Inflammatory macrophage (primary cell): ENCODE measurements at places on chromosomes 11 and 22.
A peak's percentile ranks its signal among the peaks of the same experiment; 100 is the strongest.

DNA sequence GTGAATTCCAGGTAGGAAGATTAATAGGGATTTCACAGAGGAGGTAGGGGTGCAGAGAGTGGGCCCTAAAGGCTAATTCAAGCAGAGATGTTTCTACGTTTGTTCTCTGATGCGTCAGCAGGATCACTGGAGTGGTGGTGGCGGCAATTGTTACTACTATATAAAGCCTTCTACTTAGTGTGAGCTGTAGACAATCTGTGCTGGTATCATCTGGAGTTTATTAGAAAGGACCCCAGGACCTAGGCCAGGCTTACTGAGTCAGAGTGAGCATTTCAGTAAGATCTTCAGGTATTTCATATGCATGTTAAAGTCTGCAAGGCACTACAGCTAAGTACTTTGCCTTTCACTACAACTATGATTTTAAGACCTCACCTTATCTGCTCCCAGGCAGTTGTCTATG lies 59.5 kb downstream of the USP35 start:
- no peak for DNase-seq

DNA sequence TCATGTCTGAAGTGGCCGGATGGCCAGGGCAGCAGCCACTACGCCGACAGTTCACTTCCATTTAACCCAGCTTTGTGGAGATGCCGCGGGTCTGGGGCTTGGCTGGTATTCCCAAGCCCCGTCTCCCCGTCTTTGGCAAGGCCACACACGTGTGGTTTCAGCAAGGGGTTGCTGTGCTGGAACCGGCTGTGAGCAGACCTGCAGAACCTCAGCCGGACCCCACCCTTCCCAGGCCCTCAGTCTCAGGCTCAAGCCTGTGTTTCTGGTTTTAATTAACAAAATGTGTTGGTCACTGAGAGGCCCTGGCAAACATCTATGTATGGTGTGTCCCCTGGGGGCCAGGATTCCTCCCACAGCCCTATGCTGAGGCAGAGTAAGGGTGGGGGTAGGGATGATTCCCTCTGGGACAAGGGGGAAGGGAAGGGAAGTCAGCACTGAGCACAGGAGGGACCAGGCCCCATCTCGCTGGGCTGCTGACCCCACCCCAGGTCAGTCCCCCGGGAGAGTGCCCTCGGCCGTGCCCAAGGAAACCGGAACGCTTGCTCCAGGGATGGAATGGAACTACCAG lies 9.3 kb downstream of the OSBPL5 start:
- no peak for DNase-seq

GRCh38 chr11:131402040-131402439 lies 31.6 kb downstream of the NTM start:
- DNase-seq: peak; percentile 48

DNA sequence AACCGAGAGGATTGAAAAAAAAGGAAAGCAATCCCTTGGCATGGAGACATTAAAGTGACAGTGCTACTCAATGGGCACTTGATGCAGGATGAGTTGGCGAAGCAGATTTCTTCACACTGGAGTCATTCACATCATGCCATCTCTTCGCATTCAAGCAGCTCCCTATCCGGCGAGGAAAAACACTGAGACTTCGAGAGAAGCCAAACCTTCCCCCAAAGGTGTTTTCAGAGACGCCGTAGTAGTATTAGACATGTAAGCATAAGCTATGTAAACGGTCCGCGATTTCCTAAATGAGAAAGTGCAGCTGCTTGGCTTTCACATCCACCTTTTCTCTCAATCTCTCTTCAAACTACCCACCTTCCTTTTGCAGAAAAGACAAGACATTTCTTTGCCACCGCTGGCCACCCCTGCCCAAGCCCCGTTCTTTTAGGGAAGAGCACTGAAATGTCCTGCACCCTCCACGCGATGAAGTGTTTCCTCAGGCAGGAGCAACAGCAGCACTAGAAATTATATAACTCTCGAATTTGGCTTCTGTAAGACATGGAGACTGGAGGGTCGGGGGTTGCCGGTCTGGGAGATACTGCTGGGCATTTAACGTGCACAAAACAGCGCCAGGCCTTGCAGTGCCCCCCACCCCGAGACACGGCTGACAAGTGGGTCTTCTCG lies at the start of gene DLG2:
DLG2 (minus strand) TSS at position 13 of the 666 bp plus-strand sequence.
- DNase-seq: no peak

GRCh38 chr11:88475991-88476418 lies 138.5 kb upstream of the CTSC start:
- DNase-seq: no peak

GRCh38 chr11:44601471-44602370 lies 36.3 kb downstream of the CD82 start:
- no peak for DNase-seq

DNA sequence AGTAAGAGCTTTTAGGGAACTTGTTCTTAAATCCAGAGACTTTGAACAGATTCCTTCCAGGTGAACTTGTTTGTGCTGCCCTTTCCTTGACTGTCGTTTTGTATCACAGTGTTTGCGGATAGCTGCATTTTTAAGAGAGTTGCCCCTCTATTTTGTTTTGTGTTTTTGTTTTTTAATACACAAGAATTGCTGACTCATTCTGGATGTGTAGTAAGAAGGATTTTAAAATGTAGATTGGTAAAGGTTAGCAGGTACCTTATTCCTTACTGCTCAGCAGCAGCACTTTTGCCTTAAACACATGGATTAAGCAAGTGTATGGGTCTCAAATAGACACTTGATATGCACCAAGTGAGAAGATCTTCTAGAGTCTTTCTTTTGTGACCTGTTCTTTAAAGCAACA lies 8.9 kb upstream of the APOA5 start:
- DNase-seq: no peak

- no peak for DNase-seq
Observed at GRCh38 chr11:60594998-60595642, 79.9 kb downstream of the MS4A13 start.

- DNase-seq: no peak
Observed at GRCh38 chr22:47083379-47083986, 321.0 kb downstream of the TBC1D22A start.

- no peak for DNase-seq
Observed at GRCh38 chr11:68373815-68374501, 61.6 kb downstream of the LRP5 start.

DNA sequence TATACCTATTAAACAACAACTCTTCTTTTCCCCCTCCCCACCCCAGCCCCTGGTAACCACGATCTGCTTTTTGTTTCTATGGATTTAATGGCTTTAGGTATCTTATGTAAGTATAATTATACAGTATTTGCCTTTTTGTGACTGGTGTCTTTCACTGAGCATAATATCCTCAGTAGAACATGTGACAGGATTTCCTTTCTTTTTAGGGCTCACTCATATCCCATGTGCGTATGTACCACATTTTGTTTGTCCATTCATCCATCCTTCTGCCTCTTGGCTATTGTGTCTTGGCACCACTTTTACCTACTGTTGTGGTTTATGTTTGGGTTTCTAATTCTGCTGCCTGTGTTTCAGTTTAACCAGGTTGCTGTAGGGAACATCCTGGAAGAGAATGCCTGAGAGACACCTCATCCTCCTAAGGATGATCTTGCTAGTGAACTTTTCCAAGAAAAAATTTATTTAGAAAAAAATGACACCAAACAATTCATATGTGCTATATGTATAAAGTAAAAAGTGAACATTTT lies 77.6 kb upstream of the SESN3 start:
- no peak for DNase-seq

DNA sequence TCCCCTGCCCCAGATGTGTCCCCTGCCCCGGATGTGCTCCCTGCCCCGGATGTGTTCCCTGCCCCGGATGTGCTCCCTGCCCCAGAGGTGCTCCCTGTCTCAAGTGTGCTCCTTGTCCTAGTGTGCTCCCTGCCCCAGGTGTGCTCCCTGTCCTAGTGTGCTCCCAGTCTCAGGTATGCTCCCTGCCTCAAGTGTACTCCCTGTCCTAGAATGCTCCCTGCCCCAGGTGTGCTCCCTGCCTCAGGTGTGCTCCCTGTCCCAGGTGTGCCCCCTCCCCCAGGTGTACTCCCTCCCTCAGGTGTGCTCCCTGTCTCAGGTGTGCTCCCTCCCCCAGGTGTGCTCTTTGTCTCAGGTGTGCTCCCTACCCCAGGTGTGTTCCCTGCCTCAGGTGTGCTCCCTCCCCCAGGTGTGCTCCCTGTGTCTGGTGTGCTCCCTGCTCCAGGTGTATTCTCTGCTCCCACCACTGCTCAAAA lies 48.7 kb upstream of the RASD2 start:
- DNase-seq: no peak

- no peak for DNase-seq
Observed at GRCh38 chr11:120807414-120808150, 216.3 kb upstream of the TBCEL start.

GRCh38 chr11:77668760-77669159 lies 31.2 kb upstream of the CLNS1A start:
- no peak for DNase-seq

DNA sequence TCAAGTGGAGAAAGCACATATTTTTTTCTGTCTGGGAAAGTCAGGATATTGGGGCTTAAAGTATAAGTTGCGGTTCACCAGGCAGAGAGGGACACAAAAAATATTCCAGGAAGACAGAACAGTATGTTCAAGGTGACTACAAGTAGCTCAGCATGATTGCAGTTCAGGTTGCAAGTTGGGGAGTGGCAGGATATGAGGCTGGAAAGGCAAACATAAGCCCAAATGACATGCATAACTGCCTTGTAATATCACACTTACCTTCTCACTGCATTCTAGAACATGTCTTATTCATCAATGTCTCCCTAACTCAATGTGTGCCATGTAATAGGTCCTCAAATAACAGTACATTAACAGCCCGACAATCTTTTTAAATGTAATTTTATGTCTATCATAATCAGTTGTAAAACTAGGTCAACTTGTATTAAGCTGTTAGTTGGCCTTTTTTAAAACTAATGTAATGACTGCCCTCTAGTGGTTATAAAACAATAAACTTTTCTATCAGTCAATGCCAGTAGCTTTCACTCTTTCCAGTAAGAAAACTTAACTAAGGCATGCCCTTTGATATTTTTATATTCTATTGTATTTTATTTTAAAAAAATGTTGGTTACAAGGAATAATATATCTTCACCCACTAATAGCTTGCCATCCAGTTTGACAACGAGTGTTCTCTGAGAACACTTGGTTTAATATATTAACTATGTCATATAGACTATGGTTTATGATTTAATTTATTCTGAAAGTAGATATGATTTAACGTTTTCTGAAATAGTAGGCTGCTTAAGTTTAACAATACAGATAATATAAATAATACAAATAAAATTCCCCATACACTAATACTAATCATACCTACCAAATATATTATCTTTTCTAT lies 39.4 kb upstream of the CFAP300 start:
- peak; percentile 49 for DNase-seq

DNA sequence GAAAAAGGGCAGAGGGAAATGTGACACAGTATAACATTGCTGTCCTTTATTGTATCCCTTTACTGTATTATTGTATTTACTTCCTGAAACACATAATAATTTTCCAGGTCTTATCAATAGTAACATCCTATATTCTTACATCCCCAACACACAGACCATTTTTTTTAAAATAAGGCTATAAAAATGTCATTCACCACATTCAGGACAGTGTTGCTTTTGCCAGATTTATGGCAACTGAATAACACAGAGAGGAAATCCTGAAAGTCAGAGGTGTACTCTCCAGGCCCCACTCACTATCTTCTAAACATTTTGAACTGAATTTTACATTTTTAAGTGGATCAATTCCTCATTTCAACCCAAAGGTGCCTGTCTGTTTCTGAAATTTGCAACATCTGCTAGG lies 104.8 kb upstream of the MTMR2 start:
- DNase-seq: no peak

DNA sequence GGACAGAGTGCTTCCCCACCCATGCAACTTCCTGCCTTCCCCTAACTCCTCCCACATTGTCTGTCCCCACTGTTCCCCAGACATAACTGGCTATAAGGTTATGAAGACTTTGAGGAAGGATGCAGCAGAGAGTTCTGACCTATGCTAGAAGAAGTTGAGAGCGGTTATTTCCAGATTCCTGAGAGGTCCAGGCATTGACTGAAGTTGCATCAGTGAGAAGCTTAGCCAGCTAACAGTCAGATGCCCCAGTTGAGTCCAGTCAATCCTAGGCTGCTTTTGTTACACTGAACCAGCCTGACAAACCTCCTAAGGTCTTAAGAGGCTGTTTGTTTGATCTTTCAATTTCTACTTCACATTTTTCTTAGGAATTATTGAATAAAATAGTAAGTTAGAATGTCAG lies 937.9 kb upstream of the CCDC90B start:
- no peak for DNase-seq

GRCh38 chr22:40791241-40791640 lies 27.9 kb downstream of the SLC25A17 start:
- DNase-seq: no peak

- DNase-seq: no peak
Observed at GRCh38 chr11:27447288-27448183, 25.1 kb downstream of the LGR4 start.

DNA sequence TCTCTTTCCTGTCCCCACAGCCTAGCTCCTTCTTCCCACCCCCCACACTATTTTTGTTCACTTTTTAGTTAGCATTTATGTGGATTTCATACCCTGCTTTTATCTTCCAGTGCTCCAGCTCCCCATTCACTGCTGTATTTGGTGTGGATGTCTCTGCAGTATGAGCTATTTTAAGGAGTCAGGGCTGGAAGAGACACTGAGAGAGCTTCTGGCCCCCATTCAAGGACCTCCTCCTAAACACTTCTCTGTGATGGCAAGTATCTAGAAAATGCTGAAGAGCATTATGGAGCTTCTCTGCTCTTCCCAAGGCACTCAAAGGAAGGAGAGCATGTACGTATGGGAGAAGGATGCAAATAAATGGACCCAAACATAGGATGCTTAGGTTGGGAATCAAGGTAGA lies 79.5 kb downstream of the RAB30 start:
- no peak for DNase-seq

DNA sequence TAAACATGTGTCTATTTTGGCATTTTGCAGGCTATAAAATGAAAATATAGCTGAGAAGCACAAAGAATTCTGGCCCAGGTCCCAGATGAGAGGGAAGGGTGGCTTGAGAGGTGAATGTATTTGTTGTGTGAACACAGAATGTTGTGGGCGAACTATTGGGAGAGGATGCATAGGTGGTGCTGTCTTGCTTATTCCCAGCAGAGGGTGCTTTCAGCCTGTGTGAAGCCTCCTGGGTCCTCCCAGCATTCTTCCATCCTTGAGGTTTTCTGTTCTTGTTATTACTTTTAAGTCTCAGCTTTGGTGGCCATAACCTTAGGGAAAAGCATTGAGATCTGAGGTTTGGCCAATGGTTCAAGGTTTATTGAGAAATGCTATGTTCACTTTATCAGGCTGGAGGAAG lies 108.7 kb upstream of the SNX19 start:
- DNase-seq: no peak

- peak; percentile 15 for DNase-seq
Observed at GRCh38 chr22:20966883-20967696, at the start of gene AIFM3. Gene AIFM3, plus strand, starts transcription at chr22:20967255. Its CDS starts 690 bp downstream, at chr22:20967945.
